ENCODE measurements at places on chromosomes 7 and 10. TPM values are rescaled to one million over a fixed set of nuclear protein-coding genes. Genes with fewer than 3 reads are reported as not detected.
A peak's percentile ranks its signal among the peaks of the same experiment; 100 is the strongest.

DNA sequence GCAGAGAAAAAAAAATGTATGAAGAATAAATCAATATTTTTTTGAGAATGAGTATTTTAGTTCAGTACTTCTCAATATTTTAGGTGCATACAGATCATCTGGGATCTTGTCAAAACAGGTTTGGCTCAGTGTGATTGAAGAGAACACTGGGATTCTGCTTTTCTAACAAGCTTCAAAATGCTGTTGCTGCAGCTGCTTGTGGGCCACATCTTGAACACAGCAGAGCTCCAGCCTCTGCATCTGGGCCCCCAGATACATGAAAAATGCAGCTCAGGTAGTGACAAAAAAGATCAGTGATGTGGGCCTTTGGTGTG is 1177.1 kb upstream of the C7orf33 start:
- DNase-seq, result no peak

DNA sequence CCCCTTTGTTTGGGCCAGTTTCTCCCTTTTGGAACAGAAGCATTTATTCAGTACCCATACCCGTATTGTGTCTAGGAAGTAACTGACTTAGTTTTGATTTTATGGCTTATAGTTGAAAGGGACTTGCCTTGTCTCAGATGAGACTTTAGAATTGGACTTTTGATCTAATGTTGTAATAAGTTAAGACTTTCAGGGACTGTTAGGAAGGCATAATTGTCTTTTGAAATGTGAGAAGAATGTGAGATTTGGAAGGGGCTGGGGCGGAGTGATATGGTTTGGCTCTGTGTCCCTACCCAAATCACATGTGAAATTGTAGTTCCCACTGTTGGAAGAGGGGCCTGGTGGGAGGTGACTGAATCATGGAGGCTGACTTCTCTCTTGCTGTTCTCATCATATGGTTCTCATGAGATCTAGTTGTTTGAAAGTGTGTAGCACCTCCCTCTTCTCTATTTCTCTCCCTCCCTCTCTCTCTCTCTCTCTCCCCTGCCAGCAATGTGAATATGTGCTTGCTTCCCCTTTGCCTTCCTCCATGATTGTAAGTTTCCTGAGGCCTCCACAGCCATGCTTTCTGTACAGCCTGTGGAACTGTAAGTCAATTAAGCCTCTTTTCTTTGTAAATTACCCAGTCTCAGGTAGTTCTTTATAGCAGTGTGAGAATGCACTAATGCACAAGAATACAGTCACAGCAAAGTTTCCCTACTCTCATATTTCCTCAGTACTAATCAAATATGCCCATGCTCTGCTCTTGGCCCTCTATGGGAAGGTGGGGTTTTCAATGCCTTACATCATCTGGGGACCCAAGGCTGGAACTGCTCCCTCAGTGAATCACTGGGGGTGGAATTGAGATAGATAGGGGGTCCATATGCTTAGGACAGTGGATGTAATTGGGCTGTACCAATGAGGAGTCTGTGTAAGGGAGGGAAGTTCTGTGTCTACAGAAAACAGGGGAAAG is 17.2 kb upstream of the AKR1C1 start:
- DNase-seq, result peak; percentile 3

Gene ADAM22
- total RNA-seq, result not detected

DNA sequence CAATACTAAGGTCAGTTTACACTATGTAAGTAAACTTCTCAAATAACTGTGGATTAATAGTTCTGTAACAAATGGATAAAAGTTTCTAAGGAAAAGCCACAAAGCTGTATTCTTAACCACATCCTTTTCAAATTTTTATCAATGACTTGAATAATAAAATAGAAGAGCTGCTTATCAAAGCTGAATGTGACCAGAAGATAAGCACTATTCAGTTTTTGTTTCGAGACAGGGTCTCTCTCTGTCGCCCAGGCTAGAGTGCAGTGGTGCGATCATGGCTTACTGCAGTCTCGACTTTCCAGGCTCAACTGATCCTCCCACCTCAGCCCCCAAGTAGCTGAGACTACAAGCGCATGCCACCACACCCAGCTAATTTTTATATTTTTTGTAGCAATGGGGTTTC is 17.0 kb downstream of the UPF2 start:
- no peak for DNase-seq

DNA sequence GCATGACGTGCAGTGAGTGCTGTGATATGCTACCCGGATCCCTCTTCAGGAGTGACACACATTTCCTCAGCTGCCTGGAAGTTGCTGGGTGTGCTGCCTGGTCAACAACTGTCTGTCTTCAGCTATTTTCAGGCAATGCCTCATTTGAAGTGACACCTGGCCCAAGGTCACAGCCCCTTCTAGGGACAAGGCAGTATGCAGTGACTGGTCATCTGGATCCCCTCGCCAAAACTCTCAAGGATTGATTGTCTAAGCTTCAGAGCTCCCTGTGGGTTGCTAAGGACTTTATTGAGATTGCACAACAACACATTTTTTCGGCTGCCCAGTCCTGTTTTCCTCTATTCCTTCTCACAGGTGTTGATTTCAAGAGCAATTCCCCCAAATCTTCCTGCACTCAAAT is 108.8 kb downstream of the GNAI1 start:
- no peak for DNase-seq

GRCh38 chr10:114281006-114281405 is 42.0 kb downstream of the VWA2 start:
- DNase-seq, result no peak

DNA sequence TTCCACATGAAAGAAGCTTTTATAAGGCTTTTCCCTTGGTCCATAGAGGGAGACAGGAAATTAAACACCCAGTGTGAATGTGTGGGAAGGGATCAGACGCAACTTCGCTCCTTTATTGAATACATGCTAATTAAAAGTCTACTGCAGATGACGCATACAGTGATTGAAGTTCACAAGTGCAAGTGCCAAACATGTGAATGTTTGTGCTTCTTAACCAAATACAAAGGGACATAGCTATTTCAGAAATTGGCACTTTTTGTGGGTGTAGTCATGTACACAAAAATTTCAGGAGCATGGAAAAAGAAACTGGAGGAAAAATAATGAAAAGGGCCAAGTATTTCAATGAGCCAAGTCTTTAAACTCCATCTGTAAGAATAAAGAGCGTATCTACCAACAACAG is 283.7 kb downstream of the SKAP2 start:
- no peak for DNase-seq

Gene ARHGEF5
- 2.4 TPM for total RNA-seq

Gene PIP
- total RNA-seq, result not detected

GRCh38 chr10:63268149-63268797 is 135.1 kb downstream of the NRBF2 start:
- DNase-seq, result peak; percentile 58

Gene PPP3CB
- total RNA-seq, result 37.6 TPM

DNA sequence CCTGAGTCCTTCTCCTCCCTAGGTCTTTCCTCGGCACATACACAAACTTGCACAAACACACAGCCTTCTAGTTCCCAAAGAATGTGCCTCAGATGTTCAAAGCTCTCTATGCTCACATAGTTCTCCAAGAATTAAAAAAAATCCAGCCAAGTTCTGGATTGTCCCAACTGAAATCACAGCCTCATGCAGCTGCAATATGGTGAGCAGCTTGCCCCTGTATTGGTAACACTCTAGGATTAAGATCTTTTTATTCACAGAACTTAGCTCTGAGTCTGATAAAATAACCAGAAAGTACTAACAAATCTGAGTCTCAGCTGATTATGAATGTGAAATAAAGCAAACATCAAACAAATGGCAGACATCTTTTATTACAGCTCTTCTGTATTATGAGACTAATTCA is 604.8 kb upstream of the PFKP start:
- no peak for DNase-seq
